Stimulated activated CD4-positive, alpha-beta T cell treated with anti-CD3 and anti-CD28 coated beads, TNF-alpha, amount 100 ng/mL, for 1 hour (primary cell): ENCODE measurements at places on chromosomes 12 and 14.

GRCh38 chr14:70397746-70398145 lies 19.1 kb downstream of the SYNJ2BP start:
- DNase-seq: no peak

DNA sequence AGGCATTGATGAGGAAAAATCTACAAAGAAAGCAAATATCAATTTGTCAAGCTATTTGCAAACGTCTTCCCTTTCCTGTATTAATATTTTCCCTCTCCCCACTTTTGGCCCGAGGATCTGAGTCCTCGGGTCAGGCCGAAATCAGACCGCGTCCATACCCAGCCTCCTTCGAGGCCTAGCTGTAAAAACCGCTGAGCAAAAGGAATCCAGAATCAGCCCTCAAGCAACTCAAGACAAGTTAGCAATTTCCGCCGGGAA lies 353 bp upstream of the MAPK1IP1L start:
- no peak for DNase-seq

DNA sequence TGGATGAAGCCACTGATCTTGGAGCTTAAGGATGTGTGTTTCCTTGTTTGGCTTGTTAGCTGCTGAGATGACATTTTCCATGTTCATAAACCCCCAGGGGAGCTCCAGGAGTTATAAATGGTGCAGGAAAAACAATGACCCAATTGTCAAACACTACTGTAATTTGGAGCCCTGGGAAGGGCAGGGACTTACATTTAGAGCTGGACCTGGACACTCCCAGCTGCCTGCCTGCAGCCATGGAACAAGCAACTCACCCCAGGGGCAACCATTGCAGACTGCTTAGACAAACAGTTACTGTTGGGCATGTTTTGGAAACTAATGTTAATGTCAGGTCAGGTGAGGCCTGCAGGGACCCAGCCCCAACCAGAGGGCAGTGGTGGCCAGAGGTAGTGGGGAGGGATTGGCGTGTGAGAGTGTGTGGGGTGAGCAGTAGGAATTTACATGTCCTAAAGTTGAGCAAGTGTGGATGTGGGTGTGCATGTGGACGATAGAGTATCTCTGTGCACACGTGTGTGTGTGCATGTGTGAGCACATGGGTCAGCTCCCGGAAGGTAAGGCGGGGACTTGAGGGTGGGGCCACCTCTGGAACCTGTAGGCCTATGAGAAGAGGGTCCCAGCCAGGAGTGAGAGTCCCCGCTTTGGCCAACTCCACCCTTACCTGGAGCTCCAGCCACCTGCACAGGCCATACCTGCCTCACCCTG lies 86.4 kb upstream of the NOS1 start:
- no peak for DNase-seq

DNA sequence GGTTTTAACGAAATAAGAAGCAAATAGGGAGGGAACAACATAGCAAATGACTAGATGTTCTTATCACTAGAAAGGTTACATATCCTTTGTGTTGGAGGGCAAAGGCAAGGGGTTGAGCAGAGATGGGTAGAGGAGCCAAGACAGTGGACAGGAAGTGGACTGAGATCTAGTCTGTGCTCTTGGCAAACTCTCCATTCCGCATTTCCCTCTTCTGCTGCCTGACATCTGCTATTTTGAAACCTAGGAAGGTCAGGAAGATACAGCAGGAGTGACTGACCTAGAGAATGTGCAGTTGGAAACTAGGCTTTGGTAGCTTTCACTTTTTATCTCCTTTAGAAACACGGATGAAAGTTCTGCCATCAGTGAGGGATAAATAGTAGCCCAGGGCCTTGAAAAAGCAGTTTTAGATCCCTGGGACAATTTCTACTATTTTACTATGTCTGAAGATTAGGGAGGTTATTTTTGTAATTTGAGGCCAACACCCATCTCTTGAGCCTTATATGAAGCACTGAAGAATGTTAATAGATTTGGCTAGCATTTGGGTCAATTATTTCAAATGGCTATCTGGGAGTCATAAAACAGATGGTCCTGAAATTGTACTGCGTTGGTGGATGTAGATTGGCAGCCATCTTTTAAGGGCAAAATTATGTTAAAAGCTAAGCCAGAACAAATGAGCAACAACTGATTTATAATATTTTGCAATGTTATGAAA lies 410.3 kb downstream of the PCNX1 start:
- no peak for DNase-seq

- no peak for DNase-seq
Observed at GRCh38 chr12:119113496-119113986, 65.2 kb upstream of the HSPB8 start.

GRCh38 chr12:80299976-80300375 lies 144.1 kb upstream of the PTPRQ start:
- DNase-seq: no peak

DNA sequence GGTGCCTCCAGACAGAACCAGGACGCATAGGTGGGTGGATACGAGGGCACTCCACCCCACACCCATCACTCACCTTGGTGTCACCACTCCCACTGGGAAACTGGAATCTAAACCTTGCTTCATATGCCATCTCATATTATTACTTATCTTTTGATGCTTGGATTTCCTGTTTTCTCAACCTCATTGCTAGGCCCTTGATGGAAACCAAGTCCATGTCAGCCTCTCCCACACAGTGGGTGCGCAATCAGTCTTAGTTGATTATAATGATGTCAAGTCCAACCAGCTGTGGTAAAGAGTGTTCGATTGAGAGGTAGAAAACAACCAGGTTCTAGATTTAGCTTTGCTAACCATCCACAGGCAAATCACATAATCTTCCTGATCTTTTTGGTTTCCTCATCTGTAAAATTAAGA lies 584 bp upstream of the DDHD1 start:
- DNase-seq: no peak

DNA sequence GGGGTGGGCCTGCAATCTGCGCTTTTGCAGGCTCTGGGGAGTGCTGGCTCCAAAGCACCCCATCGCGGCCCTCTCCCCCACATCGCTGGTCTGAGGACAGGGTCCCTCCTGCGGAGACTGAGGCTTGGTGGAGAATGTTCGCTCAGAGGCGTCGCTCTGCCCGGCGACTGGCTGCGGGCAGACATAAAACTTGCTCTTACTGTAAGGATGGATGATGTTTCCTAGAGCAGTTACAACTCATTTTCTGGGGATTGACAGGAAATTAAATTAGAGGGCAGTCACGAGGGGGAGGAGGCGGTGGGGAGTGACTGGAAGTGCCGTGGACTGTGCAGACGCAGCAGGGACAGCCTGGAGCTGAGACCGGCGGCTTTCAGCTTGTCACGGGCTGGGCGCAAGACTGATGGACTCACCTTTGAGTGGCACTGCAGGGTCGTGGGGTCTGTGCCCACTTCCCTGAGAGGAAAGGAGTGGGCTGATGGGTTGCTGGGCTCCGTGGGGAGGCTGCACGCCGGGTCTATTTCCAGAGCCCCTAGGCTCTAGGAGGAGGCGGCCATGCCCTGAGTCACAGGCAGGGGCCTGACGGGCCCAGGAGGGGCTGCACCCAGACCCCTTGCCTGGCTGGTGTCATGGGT lies 32.8 kb downstream of the NOC4L start:
- DNase-seq: no peak

GRCh38 chr14:52950410-52950897 lies 396 bp downstream of the FERMT2 start:
- DNase-seq: no peak

- DNase-seq: no peak
Observed at GRCh38 chr12:98740751-98741150, 95.7 kb downstream of the APAF1 start.

DNA sequence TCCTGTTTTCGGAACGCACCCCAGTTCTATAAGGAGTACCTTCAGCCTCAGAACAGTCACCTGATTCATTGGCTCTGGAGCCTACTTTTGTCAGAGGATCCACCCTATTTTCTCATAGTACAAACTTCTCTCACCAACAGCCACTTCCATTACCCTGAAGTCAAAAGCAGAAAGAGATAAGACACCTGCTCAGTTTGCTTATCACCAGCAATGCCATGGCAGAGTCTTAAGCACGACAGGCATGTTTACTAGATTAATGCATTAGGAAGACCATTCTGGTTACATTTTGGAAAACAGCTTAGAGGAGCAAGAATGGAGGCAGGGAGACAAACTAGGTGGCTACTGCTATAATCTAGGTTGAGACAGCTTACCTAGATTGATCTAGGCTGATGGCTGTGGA lies 67.7 kb downstream of the GXYLT1 start:
- no peak for DNase-seq

DNA sequence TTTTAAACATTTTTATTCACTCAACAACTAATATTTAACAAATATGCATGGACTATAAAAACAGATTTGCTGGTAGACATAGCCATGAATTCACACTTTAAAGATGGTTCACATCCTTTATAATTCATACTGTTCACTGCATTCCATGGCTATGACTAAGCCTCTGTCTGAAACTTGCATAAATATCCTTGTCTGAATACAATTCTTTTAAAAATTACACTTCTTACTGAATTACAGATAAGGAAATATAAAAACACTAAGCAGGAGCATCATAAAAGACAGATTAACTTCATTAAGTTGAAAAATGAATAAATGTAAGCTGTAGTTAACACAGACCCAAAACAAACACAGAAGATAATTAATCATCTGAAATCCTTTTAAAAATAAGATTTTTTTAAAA lies 53.8 kb downstream of the GXYLT1 start:
- DNase-seq: no peak

DNA sequence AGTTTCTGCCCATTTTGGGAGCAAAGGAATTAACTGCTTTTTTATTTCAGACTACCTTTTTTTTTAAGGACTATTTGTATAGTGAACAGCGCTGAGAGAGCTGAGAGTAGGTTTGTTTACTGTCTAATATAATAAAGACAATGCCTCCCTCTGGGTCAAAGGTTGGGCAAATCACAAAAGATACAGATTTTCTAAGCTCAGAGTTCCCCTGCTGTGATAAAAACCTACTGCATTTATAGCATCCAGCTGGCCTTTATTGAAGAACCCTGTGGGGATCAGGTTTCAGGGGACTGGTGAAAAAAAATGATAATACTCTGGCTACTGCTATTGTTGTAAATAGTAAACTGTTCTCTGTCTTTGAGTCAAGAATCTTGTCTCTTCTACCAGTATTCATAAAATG lies 28.7 kb downstream of the CCDC59 start:
- no peak for DNase-seq

DNA sequence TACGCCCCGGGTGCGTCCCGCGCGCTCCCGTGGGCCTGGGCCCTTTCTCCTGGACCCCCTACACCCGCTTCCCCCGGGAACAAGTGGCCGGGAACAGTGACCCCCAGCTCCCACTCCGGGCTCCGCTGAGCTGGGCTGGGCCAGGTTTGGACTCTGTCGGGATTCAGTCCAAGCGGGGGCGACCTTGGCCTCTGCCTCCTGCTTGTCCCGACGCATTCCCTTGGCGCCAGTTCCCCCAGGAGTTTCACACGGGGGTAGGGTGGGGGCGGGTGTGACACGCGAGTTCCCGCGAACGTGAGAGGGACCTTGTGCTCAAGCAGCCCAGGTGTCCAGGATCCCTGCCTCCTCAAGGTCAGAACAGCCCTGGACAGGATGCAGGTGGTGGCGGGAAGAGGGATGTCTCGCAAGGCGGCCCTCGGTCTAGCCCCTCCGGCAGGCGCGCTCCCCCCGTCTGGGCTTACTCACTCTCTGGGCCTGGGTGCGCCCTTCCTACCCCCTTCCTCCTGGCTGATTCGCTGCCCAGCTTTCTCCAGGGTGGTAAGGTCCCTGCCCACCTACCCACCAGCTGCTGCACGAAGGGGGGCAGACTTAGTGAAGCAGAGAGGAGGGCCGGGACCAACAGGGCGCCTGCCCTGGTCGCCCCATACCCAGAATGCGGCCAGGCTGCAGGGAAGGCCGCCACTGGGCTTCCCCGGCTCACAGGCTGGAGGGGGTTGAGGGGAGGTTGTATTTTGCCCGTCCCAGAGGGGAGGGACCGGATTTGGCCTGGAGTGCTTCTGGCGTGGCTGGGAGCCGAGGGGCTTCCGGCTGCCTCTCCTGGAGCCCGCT lies 862 bp downstream of the CRIP2 start:
- DNase-seq: no peak

GRCh38 chr12:128111333-128111732 lies 155.6 kb upstream of the TMEM132C start:
- DNase-seq: no peak

GRCh38 chr14:66641861-66642635 lies 134.1 kb downstream of the GPHN start:
- DNase-seq: no peak

DNA sequence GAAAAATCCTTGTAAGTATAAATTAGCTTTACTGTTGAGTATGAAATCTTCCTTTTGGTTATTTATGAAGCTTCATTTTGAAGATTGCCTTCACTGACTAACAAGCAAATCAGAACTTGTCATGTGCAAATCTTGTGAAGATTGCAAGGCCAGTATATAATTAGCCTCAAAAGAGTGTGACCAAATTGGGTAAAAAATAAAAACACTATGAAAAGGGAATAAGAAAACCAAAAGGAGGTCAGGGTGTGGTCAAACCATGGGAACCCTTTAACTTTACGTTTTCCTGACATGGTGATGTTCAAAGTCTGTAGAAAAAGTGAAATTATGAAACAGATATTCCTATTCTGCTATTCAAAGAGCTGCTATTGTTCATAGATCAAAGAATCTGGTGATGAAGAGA lies 230.3 kb downstream of the BCAT1 start:
- no peak for DNase-seq

DNA sequence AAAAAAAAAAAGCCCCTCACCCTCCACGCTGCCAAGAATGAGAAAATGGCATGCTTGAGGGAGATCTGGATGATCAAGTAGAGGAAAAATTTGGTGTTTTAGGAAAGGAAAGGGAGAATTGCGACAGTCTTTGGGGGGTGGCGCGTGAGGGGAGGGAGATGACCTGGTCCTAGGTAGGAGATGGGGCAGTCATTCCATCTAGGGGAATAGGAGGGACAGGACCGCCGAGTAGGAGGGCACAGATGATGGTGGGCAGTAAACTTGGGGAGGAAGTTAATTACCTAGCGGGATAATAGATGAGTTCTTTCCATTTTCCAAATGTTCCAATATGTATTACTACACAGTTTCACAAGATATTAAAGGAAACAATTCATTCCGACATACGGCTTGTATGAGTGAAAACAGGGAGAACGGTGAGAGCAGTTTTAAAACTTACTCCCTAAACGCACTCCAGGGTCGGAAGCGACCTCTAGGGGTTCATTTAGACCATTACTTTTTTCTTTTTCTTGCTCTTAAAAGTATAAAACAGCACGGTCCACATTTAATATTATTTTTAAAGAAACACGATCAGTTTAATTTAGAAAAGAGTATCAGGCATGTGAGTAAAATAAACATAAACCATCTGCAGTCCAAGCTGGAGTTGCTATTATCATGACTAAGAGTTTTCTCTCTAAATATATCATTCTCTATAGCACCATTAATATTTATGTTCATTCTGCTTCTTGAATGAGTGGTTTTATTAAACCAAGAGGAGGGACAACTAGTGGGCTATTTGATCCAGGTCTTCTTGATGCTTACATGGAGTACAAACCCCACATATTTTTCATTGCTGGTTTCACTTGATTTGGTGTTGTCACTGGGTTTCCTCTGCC lies 3.0 kb upstream of the FNTB start:
- DNase-seq: no peak

GRCh38 chr12:95548056-95548538 lies 3.2 kb downstream of the USP44 start:
- peak; percentile 22 for DNase-seq
